ENCODE measurements at places on chromosomes 11 and 22.

GRCh38 chr11:71396548-71397123 lies 51.6 kb downstream of the DHCR7 start:
- DNase-seq: no peak

DNA sequence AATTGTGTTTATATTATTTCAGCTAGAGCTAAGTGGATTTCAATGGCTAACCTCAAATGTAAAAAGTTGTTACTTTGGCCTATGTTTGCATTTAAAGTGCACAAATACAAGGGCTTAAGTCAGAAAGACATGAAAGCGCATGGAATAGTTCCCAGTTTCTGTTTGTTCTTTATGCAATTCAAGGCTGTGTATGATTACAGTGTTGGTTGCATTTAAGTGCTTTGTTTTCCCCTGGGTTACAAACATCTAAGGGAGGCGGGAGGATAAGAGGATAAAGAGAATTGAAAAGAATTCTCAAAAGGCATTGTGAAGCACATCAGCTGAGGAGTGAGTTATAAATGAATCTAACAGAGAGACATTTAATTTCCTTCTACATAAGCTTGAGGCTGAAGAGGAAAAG lies 453.4 kb downstream of the NTM start:
- no peak for DNase-seq

GRCh38 chr11:123351375-123351774 lies 78.7 kb upstream of the GRAMD1B start:
- no peak for DNase-seq

GRCh38 chr22:44383652-44384562 lies 71.2 kb upstream of the SHISAL1 start:
- DNase-seq: no peak

DNA sequence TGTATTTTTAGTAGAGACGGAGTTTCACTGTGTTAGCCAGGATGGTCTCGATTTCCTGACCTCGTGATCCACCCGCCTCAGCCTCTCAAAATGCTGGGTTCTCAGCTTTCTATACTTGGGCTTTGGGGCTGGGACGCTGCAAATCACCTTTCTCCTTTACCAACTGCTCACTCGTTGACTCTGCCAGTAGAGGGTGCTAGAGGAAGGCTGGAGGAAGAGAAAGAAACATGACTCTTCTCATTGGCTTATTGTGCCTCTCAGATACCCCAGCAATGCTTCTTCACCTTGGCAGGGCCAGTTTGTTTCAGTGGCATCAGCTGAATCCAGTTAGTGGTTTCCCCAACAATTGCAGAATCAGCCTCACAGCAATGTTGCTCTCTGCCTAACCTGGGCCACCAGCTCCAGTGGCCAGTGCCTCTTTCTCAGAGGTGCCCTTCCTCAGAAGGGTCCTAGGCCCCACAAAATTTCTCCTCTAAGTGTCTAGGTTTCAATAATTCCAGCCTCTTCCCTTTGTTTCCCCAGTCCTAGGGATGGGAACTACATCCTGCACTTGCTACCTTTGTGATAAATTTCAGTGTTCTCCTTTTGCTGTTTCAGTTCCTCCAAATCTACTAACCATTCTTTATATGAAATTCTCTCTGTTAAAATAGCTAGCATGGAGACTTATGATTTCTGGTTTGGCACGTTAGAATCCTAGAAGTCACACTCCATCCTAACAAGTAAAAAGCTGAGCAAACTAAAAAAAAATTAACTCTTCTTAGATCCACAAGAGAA lies 71.5 kb upstream of the VSTM5 start:
- DNase-seq: peak; percentile 57

GRCh38 chr22:24026733-24027132 lies 15.6 kb downstream of the CABIN1 start:
- DNase-seq: no peak

- DNase-seq: no peak
Observed at GRCh38 chr11:122179961-122180834, 64.2 kb upstream of the BLID start.

DNA sequence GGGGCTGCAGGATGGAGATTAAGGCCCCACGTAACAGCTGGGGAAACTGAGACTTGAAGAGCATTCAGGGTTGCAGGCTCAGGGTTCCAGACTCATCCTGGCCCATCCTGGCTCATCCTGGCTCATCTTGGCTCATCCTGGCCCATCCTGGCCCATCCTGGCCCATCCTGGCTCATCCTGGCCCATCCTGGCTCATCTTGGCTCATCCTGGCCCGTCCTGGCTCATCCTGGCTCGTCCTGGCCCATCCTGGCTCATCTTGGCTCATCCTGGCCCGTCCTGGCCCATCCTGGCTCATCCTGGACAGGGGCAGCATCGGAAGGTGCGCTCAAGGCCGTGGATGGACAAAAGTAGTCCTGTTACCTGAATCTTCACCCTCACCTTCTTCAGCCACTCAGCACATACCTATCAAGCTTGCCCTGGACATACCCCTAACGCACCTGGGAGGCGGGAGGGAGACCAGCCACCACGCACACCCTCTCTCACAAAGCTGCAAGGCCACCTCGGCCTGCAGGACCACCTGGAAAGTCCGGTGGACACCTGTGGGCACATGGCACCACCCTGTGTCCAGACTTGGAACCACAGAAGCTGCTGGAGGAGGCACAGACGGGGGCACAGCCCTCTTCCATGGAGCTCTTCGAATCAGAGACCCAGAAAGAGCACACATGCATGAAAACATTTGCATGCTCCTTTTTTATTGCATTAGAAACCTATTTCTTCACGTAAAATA lies 20.3 kb upstream of the NLRP6 start:
- no peak for DNase-seq

GRCh38 chr11:64482588-64482987 lies 108.4 kb upstream of the SLC22A12 start:
- no peak for DNase-seq

- DNase-seq: no peak
Observed at GRCh38 chr11:12123273-12123672, 12.9 kb downstream of the MICAL2 start.

GRCh38 chr22:21713428-21714058 lies 22.1 kb downstream of the YPEL1 start:
- DNase-seq: no peak

- no peak for DNase-seq
Observed at GRCh38 chr11:64642871-64643255, 51.8 kb downstream of the SLC22A12 start.

DNA sequence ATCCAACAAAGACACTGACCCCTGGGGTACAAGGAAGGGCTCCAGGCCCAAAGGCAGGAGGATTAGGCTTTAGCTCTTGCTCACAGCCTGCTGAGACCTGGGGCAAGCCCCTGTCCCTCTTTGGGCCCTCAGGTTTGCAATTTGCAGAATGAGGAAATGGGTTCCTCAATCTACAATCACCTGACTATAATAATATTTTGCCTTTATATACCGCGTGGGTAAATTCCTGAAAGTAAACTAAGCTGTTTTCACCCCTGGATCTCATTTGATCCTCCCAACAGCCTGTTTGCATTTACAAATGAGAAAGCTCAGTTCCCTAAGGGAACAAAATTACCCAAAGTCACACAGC lies 797 bp downstream of the STARD10 start:
- no peak for DNase-seq

DNA sequence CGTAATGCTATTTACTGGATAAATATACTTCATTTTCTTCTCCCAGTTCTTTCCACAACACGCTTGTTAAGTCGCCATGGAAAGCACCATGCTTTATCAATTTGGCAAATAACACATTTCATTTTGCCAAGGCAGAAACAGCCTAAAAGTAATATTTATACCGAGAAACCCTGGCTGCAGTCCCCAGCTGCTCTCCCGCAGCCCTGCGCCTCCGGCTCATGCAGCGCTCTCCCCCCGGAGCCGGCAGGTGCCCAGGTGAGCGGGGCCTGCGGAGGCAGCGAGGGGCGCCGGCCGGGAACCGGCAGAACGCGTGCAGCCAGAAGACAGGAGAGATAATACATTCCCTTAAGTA lies 681 bp upstream of the ARHGEF12 start:
- no peak for DNase-seq

DNA sequence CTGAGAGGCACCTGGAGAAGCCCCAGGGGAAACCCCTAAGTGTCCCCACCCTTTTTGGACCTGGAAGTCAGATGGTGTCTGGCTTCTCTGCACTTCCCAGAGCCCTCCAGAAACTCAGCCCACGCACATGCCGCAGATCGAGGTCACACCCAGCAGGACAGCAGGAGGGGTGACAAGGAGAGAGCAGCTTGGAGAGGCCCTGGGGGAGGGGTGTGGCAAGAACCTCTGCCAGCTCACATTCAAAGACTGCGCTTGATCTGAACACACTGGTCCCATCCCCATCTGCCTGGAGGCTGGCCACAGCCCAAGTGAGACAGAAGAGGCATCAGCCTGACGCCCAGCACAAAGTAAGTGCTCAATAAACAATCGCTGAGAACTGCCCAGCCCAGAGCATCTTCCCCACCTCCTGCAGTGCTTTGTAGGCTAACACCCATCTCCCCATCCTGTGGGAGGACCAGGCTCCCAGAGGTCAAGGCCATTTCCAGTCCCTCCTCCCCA lies 21.4 kb downstream of the TMPRSS6 start:
- DNase-seq: no peak

DNA sequence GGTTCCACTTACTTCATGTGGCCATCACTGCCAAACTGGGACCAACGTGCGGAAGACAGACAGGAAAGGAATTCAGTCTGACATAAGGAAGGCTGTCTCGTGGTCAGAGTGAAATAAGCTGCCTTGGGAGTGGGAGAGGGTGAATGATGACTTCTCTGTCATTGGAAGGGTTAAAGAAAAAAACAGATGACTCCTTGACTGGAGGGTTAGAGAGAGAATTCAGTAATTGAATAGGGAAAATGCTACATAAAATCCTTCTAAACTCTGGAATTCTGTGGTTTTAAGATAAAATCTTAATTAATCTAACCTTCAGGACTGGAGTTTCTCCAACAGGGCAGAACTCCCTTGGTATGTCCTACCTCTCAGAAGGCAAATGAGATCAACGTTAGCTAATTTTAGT lies 33.8 kb downstream of the RAB30 start:
- peak; percentile 29 for DNase-seq

DNA sequence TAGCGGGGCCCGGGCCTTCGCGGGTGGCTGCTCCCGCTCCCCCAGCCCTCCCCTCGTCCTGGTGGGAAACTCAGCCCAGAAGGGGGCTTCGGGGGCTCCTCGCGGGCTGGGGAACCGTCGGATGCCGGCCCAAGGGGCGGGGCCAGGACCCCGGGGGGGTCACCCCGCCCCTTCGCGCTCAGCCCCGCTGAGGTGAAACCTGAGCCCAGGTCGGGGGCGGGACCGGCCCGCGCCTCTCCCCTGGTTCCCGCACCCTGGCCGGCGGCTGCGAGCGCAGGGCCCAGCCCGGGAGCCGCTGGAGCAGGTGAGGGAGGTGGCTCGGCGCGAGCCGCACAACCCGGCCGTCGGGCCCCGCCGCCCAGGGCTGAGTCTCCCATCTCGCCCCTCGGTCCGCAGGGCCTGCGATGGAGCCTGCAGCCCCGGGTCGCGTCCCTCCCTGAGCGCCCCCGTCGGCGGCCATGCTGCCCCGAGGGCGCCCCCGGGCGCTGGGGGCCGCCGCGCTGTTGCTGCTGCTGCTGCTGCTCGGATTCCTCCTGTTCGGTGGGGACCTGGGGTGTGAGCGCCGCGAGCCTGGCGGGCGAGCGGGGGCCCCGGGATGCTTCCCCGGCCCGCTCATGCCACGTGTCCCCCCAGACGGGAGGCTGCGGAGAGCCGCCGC lies at the start of gene LARGE2:
Gene LARGE2 (plus strand): TSS at position 232 of the 658 bp plus-strand sequence. CDS start 227 bp downstream, at position 459.
- no peak for DNase-seq

DNA sequence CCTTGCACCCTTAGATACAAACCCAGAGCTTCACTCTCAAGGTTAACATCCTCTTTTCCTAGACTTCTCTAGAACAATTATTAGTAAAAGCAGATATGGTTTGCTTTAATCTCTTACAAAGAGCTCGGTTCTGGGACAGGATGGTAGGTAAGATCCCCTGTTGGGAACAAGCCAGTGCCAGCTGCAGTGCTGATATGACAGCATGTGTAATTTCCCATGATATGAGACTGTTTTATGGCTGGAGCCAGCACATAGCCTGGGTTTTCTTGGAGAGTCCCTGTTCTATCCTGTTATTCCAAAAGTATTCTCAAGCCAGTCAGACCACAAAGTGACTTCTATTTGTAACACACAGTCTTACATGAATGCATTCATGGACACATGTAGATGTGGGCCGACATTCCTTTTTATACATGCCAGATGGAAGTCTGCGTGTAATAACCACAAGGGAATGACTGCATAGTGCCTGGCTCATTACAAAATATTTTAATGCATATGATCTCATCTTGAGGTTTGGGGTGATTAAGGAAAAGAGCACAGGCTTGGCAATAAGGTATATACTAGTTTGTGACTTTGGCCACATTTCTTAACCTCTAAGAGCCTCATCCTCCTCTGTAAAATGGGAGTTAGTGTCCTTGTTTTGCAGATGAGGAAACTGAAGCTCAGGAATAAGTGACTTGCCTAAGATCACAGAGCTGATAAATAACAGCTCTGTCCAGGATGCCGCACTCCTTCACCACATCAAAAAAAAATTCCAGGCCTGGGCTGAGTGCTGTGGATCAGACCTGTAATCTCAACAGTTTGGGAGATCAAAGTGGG lies 21.8 kb downstream of the CLMP start:
- DNase-seq: peak; percentile 97

DNA sequence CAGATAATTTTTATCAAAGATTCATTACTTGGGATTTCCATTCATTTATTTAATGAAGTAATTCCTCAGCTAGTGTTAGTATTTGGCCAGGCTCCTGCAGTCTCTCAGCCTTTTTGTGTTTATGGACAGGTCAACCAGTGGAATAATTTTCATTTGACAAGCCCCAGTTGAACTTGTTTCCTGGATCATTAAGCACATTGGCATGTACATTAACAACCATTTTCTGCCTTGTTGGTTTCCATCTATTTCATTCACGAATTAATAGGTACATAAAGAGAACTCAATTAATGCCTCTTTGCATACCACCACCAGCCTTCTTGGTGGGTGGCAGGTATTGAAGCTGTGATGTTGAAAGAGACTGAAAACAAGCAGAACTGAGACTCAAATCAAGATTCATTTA lies 745.2 kb downstream of the KCNA4 start:
- no peak for DNase-seq

GRCh38 chr22:46031965-46032851 lies 55.2 kb upstream of the WNT7B start:
- DNase-seq: no peak

DNA sequence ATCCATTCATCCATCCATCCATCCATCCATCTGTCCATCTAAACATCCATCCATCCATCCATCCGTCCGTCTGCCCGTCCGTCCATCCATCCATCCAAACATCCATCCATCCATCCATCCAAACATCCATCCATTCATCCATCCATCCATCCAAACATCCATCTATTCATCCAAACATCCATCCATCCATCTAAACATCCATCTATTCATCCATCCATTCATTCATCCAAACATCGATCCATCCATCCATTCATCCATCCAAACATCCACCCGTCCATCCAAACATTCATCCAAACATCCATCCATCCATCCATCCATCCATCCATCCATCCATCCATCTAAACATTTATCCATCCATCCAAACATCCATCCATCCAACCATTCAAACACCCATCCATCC lies 45.3 kb upstream of the SMIM38 start:
- no peak for DNase-seq

Measured in astrocyte of the cerebellum (primary cell).